ENCODE measurements at places on chromosomes 13 and 19.

- no peak for DNase-seq
Observed at GRCh38 chr13:21164631-21165030, 11.7 kb downstream of the SKA3 start.

DNA sequence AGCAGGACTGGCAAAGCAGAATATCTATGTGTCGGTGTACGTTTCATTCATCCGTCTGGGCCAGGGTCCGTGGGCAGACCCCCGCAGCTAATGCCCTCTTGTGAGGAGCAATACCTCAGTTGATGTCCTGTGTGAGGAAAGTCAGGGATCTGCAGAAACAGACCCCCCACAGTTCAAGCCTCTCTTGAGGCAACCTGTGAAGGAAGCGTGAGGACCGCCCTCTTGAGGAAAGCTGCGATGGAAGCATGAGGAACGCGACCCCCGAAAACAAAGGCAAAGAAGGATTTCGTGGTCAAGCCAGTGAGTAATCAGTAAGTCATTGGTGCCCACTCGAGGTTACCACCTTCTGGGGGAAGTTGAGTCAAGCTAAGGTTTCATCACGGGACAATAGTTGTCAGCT is 20.9 kb upstream of the ZNF83 start:
- DNase-seq: no peak

DNA sequence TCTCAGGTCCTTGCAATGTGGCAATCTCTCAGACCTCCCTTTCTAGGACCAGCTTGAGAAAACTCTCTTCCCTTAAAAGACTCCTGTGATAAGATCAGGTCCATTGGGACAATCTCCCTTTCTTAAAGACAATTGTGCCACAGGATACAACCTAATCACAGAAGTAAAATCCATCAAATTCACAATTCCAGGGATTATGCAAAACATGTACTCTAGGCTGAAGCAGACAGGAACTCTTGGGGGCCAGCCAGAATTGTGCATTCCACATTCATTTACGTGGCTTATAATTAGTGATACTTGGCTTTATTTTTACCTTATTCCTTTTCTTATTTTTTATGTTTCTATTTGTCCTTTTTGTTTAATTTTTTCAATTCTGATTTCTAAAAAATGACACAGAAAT is 257.9 kb downstream of the KLF12 start:
- DNase-seq: no peak

DNA sequence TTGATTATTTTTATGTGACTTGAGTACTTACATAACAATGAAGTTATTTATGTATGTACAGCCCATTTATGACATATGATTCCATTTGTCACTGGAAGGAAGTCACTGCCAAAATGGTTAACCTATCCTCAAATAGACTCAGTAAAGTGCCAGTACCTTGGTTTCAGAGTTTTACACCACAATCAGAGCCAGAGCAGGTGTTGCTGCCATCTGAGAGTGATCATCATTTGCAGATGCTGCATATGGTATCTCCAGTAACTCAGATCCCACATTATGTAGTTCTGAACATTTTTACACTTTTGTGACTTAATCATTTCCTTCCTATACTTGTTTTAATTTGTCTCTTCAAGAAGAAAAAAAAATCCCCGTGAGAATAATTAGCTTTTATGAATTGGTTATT is 313.3 kb downstream of the HS6ST3 start:
- DNase-seq: no peak

GRCh38 chr19:52673014-52673413 is 34.9 kb upstream of the ZNF83 start:
- no peak for DNase-seq
